ENCODE measurements at places on chromosomes 2 and 18. TPM values are rescaled to one million over a fixed set of nuclear protein-coding genes. Genes with fewer than 3 reads are reported as not detected.

GRCh38 chr2:173435574-173435973 lies 80.9 kb downstream of the CDCA7 start:
- no peak for DNase-seq
- H3K36me3 ChIP-seq, result no peaks in the 10 kb centered on the region
- H3K4me1 ChIP-seq, result no peaks in the 10 kb centered on the region

DNA sequence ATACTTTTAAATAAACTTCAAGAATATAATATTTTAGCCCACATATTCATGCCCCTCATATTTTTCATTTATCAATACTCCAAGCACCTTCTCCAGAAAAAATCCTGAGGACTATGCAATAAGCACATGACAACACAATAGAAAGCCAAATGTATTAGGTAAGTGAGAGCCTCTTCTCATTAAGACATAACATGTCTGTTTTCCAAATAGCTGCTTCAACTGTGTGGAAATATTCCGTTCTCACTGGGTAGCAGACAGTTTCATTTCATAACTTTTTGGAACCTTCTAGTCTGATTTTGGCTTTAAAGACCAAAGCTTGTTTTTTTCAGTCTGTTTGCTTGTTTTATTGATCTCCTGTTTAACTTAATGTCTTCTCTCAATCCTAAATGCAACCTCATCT lies 137.8 kb downstream of the PIK3C3 start:
- no peak overlapping the region for H3K4me3 ChIP-seq
- no peaks in the 10 kb centered on the region for H3K4me1 ChIP-seq
- no peaks in the 10 kb centered on the region for H3K27me3 ChIP-seq

DNA sequence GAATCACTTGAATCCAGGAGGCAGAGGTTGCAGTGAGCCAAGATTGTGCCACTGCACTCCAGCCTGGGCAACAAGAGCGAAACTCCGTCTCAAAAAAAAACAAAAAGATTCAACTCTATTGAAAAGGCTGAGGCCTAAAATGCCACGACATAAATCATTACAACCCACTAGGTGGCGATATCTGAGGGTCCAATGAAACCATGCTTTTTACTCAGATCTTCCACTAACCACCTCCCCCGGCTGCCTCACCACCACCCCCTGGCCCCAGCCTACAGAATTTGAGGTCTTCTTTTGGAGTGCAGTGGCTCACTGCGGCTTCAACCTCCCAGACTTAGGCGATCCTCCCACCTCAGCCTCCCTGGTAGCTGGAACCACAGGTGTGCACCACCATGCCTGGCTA lies 57.5 kb downstream of the AP1S3 start:
- H3K4me3 ChIP-seq, result no peak overlapping the region
- no peak overlapping the region for H3K27ac ChIP-seq
- peak; percentile 85 for DNase-seq
- H3K27me3 ChIP-seq, result no peaks in the 10 kb centered on the region
- peaks cover 4% of the 10 kb centered on the region for H3K4me1 ChIP-seq
- H3K36me3 ChIP-seq, result no peaks in the 10 kb centered on the region

DNA sequence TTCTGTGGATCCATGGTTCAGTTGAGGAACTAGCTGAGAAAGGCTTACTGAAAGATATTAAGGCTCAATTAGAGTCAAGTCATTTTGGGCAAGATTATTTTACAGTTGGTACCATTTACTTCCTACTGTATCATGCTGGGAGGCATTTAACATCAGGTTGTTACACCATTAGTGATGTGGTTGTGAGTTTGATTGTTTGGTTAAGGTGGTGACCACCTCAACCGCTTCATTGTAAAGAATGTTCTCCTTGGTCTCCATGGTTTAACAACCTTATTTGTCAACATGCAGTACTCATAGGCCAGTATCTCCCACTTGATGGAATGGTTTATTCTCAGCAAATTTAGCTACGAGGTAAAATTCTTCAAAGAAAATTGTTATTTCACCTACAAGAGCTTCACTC lies 34.1 kb downstream of the HRH4 start:
- no peaks in the 10 kb centered on the region for H3K4me1 ChIP-seq
- no peak overlapping the region for H3K27ac ChIP-seq
- no peaks in the 10 kb centered on the region for H3K36me3 ChIP-seq
- no peak overlapping the region for H3K4me3 ChIP-seq

DNA sequence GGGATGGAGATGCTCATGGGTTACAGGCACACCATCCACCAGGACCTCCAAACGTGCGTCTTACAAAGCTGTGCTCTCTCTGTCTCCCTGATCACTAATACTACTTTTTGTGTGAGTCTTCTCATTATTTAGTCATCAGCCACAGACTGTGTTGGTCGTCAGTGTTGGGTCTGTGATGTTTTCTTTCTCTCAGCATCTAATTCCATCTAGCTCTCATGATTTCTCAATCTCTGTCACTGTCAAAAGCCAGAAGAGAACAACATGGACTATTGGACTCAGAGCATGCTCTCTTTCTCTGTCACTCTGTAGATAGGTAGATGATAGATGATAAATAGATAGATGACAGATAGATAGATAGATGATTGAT lies 6.0 kb upstream of the ARL4C start:
- no peak overlapping the region for H3K4me3 ChIP-seq
- no peaks in the 10 kb centered on the region for H3K4me1 ChIP-seq
- H3K27me3 ChIP-seq, result peaks cover 1% of the 10 kb centered on the region
- no peak for DNase-seq

GRCh38 chr2:134086594-134087219 lies 167.2 kb upstream of the MGAT5 start:
- H3K27me3 ChIP-seq, result peaks cover 10% of the 10 kb centered on the region
- no peak overlapping the region for H3K4me3 ChIP-seq
- H3K4me1 ChIP-seq, result no peaks in the 10 kb centered on the region
- H3K27ac ChIP-seq, result no peak overlapping the region
- H3K36me3 ChIP-seq, result no peaks in the 10 kb centered on the region
- DNase-seq, result no peak

DNA sequence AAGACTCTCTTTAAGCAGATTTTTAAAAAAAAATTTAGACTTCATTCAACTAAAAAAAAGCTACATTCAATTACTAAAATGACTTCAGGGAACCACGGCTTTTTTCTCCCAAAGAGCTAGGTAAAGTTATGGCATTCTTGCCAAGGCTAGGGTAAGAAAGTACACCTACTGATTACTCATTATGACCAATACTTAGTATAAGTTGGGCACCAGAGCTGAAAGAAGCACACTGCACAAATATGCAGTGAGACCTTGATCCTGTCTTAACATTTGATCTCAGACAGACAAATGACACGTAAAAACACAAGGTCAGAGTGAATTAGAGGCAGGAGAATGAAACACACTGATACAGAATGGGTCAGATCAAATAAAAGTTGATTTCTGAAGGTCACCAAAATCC lies 88.7 kb downstream of the THADA start:
- no peaks in the 10 kb centered on the region for H3K4me1 ChIP-seq
- H3K27ac ChIP-seq, result no peak overlapping the region
- no peak overlapping the region for H3K4me3 ChIP-seq
- H3K27me3 ChIP-seq, result no peaks in the 10 kb centered on the region
- no peak for DNase-seq

DNA sequence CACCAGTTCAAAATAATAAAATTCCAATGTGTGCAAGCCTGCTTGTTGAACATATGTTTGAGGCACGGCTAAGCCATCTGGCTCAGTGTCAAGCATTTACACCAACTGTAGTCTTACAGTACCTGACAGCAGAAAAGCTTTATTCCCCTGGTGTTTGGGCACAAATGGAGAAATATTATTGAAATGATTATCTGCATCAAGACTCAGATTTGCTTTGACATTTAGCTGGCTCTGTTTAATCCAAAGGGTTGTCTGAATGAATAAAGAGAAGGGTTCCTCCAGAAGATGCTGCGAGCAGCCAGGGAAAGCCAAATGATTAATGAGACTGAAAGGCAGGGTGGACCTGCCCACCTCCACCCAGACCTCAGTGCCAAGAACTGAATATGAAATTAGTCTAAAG lies 393.2 kb upstream of the GALNT5 start:
- H3K4me1 ChIP-seq, result no peaks in the 10 kb centered on the region
- H3K27me3 ChIP-seq, result no peaks in the 10 kb centered on the region
- no peaks in the 10 kb centered on the region for H3K36me3 ChIP-seq

DNA sequence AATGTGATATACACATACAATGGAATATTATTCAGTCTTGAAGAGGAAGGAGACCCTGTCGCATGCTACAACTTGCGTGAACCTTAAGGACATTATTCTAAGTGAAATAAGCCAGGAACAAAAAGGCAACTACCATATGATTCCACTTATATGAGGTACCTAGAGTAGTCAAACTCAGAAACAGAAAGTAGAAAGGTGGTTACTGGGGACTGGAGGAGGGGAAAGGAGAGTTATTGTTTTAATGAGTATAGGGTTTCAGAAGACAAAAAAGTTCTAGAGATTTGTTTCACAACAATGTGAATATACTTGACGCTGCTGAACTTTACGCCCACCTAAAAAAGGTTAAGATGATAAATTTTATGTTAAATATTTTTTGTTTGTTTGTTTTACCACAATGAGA lies 47.0 kb downstream of the CXCR4 start:
- no peak for DNase-seq
- no peak overlapping the region for H3K27ac ChIP-seq
- no peak overlapping the region for H3K4me3 ChIP-seq
- no peaks in the 10 kb centered on the region for H3K36me3 ChIP-seq

- peaks cover 28% of the 10 kb centered on the region for H3K36me3 ChIP-seq
- H3K4me1 ChIP-seq, result peaks cover 19% of the 10 kb centered on the region
- peak overlapping the region; percentile 99 for H3K27ac ChIP-seq
- peak overlapping the region; percentile 97 for H3K4me3 ChIP-seq
Measured at GRCh38 chr2:96869281-96869821, 529 bp downstream of the SEMA4C start.

Gene CERKL
- total RNA-seq, result 0.72 TPM

Gene TPO
- not detected for total RNA-seq
